ENCODE measurements at places on chromosomes 7 and 10.

DNA sequence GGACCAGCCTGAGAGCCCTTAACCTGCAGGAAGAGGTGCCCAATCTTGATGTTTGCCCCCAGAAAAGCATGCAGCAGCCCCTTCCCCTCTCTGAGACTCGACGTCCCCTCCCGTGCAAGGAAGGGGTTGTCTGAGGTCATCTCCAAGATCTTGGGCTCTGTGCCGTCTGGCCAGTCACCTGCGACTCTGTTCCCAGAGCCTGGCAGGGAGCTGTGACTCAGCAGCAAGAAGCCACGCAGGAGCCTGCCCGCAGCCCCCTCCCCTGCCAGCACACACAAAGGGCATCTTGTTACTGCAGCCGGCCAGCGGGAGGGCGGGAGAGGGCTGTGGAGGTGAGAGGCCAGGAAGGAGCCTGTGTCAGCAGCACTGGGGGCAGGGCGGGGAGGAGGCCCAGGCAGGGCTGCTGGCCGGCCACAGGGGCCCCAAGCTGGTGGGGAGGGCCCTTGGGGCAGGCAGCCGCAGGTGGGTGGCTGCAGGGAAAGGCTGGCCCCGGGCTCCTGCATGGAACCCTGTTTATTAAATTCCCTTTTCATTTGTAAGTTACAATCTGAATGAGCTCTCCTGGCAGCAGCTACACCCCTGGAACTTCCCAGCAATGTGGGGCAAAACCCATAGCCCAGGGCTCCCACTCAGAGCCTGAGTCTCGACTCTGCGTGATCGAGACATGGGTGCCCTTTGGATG is 103.7 kb upstream of the ZMIZ1 start:
- no peak for DNase-seq

DNA sequence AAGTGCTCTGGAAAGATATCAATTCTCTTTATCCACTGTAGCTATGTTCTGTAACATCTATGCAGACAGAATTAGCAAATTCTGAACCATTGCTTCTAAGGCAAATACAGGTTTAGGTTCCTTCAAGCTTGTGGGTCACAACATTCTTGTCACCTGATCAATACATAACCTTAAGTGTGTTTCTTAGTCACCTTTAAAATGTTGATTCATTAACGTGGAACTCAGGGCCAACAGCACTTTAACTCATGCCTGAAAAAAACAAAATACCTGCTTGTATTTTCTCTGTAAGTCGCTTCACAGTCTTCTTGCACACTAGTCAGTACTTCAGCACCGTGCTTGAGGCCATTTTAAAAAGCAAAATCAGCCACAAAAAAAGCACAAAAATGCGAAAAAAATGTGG is 35.2 kb upstream of the TRIL start:
- DNase-seq: no peak

GRCh38 chr7:104272767-104273384 is 55.5 kb upstream of the LHFPL3 start:
- no peak for DNase-seq

DNA sequence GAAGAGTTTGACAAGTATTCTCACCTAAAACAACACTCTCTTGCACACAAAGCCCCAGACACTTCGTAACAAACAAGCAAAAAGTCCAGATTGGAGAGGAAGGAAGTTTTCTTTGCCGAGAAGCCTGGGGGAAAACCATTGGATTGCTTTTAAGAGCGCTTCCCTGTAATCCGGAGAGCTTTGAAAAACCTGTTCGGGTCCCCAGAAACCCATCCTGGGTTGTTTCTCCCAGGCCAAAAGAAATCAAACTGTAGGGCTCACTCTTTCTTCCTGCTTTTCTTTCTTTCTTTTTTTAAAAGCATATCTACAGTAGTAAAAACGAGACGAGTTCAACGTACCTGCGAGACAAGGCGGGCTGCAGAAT is 655 bp downstream of the SP8 start:
- DNase-seq: no peak
